Small intestine (tissue), 16 donors: ENCODE measurements at places on chromosomes 1 and 21.

- no peaks in the 10 kb centered on the region for H3K4me1 ChIP-seq
- no peaks in the 10 kb centered on the region for H3K27me3 ChIP-seq
- no peaks in the 10 kb centered on the region for H3K36me3 ChIP-seq
- peak; percentile 82 for DNase-seq
- H3K4me3 ChIP-seq: no peak overlapping the region
Measured at GRCh38 chr1:67149179-67149770, 14.5 kb upstream of the C1orf141 start.

- peak overlapping the region; percentile 74 for H3K4me3 ChIP-seq
- peak overlapping the region; percentile 37 for H3K27ac ChIP-seq
- H3K27me3 ChIP-seq: peaks cover 20% of the 10 kb centered on the region
Measured at GRCh38 chr21:45982092-45982757, 655 bp downstream of the COL6A1 start.

DNA sequence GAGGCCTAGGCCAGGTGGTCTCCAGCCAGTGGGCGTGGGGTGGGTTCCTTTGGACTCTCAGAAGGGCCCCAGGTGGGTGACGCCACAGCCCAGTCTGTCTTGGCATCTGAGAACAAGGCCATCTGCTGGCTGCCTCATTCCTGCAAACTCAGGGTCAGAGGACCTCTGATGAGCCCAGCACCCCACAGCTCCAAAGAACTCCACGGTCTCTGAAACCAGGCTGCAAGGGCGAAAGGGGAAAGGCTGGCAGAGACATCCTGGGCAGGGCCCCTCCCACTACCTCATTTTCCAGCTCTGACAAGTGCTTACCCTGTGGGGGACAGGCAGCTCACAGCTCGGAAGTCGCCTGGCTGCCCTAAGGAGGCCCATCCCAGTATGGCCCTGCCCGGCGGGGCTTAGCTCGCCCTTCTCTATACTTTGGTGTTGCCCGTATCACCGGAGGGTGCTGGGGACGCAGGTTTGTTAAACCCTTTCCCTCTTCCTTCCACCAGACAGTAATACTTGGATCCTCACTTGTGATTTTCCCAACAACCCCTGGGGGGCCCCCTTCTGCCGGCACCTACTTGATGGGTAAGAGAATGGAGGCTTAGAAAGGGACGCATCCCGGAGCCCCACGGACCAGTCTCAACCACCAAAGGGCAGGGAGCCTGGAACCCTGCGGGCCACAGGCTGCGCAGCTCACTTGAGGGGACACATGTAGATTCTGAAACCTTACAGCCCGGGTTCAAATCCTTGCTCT is 10.9 kb upstream of the EDN2 start:
- H3K27me3 ChIP-seq: no peaks in the 10 kb centered on the region
- H3K4me1 ChIP-seq: peaks cover 19% of the 10 kb centered on the region

- H3K4me1 ChIP-seq: no peaks in the 10 kb centered on the region
- no peak overlapping the region for H3K4me3 ChIP-seq
- DNase-seq: no peak
- no peak overlapping the region for H3K27ac ChIP-seq
- H3K27me3 ChIP-seq: no peaks in the 10 kb centered on the region
- H3K36me3 ChIP-seq: no peaks in the 10 kb centered on the region
Measured at GRCh38 chr1:186022184-186022583, 288.0 kb downstream of the HMCN1 start.

DNA sequence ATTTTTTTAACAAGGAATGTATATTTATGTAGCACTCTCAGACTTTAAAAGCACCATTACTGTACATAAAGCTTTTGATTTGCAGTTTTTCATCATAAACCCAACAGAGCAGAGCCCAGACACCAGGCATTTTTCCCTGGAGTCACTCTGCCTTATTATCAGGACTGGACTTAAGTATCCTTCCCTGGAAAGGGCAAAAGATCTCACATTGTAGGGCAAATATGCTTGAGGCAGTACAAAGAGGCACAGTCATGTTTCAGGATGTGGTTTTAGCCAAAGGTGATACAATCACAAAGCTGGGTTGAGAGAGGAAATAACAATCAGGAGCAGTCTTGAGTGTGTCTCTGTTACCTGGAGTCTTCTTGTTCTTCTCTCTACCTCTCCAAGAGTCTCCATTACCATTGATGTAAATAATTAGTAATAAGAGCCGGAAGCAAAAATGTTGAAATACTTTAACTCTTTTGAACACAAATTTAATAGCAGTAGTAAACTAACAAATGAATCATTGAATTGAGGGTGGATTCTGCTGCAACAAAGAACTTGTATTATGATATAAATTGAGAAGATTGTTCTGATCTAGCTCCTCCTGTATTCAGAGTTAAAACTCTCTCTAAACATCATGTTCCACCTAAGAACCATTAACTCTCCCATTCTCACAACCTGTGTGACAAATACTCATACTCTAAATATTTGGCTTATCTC is 160.5 kb downstream of the LTN1 start:
- no peak overlapping the region for H3K4me3 ChIP-seq
- no peaks in the 10 kb centered on the region for H3K36me3 ChIP-seq
- H3K27me3 ChIP-seq: no peaks in the 10 kb centered on the region

DNA sequence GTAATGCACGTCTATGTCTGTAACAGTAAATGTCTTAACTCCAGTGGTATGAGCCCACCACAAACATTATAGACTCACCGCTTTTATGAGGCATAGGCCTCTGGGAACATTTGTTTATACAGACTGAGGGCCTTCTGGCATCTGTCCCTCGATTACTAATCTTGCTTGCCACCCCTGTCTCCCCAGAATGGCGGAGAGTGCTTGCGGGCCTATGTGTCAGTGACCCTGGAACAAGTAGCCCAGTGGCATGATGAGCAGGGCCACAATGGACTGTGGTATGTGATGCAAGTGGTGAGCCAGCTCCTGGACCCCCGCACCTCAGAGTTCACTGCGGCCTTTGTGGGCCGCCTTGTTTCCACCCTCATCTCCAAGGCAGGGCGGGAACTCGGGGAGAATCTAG is 18.3 kb upstream of the SHISA4 start:
- H3K27ac ChIP-seq: no peak overlapping the region
- peaks cover 63% of the 10 kb centered on the region for H3K36me3 ChIP-seq
- no peaks in the 10 kb centered on the region for H3K27me3 ChIP-seq
- no peak for DNase-seq

DNA sequence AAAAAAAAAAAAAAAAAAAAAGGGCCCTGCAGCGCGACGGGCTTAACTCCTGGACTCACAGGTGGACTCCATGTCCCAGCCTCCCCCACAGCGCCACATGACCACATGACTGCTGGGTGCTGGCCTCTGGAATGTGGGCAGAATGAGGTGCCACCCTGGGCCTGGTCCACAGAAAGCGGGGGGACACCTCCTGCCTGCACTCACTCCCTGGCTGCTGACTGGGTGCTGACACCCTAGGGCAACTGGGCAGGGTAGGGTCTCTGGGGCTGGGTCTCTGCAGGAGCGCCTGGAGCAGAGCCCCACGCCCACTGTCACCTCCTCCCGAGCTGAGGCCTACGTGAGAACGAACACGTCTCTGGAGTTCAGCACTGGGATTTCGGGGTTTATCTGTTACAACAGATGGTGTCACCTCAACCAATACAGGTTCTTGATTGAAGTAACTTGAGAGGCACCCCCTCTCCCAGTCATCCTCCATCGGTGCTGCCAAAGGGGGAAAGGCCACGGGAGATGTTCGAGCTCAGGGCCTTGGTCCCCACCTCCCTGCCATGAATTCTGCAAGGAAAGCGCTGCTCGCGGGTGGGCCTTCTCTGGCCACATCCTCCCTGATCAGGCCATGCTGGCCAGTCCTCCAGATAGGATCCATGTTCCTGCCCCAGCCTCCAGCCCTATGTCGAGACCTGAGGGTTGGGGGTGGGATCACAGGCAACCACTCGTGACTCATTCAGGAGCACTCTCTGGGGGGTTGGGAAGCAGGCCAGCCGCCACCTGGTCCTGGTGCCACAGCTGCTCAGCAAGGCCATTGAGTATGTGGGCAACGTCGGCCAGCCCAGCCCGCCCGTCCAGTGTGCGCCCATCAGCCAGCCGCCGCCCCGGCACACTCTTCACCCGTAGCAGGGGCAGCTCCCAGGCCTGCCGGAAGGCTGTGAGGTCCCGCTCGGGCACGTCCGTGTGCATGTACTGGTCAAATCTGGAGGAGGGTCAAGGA is 5.4 kb downstream of the CPLANE2 start:
- no peak overlapping the region for H3K27ac ChIP-seq
- no peak overlapping the region for H3K4me3 ChIP-seq
- peaks cover 21% of the 10 kb centered on the region for H3K27me3 ChIP-seq
- no peaks in the 10 kb centered on the region for H3K36me3 ChIP-seq
- H3K4me1 ChIP-seq: peaks cover 29% of the 10 kb centered on the region

- H3K36me3 ChIP-seq: peaks cover 21% of the 10 kb centered on the region
- peaks cover 6% of the 10 kb centered on the region for H3K4me1 ChIP-seq
- no peak overlapping the region for H3K4me3 ChIP-seq
- H3K27me3 ChIP-seq: no peaks in the 10 kb centered on the region
- no peak for DNase-seq
Measured at GRCh38 chr1:156091610-156092009, 9.3 kb upstream of the MEX3A start.

DNA sequence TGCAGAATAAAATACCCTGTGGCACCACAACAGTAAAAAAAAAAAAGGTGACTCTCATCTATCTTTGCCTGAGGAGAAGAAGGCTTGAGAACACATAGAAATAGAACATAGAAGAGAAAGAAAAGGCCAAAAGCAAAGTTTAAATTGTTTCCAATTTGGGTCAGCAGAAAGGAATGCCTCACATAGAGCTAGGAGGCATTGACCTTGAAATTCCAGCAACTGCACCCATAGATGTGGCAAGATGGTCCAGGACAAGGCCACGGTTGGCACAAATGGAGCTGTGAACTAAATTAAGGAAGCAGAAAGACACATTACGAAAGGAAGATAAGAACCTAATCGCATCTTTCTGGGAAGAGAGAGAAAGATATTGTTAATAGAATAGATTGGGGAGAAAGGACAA is 588.3 kb downstream of the LMO4 start:
- H3K27me3 ChIP-seq: no peaks in the 10 kb centered on the region
- H3K27ac ChIP-seq: no peak overlapping the region
- DNase-seq: no peak
- H3K36me3 ChIP-seq: no peaks in the 10 kb centered on the region
- H3K4me1 ChIP-seq: no peaks in the 10 kb centered on the region
- H3K4me3 ChIP-seq: no peak overlapping the region
